ENCODE measurements at places on chromosomes 5 and 9.

- DNase-seq = no peak
Observed at GRCh38 chr9:135480940-135481310, 1.3 kb downstream of the PPP1R26 start.

DNA sequence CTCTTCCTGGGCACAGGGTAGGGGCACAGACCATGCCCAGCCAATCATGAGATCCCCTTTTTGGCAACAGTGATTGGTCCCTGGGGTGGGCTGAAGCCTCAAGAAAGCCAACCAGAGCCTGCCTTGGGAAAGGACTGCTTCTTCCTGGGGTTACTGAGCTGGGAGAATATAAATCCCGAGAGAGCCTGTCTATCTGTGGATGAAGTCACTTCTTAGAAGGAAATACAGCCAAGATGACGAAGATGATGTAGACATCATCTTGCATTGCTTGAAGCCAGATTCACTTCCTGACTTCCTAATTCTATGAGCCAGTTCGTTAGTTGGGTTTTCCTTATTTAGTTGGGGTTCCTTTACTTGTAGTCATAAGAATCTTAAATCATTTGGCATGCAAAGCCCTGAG lies 50.1 kb upstream of the PWWP2A start:
- DNase-seq = no peak

DNA sequence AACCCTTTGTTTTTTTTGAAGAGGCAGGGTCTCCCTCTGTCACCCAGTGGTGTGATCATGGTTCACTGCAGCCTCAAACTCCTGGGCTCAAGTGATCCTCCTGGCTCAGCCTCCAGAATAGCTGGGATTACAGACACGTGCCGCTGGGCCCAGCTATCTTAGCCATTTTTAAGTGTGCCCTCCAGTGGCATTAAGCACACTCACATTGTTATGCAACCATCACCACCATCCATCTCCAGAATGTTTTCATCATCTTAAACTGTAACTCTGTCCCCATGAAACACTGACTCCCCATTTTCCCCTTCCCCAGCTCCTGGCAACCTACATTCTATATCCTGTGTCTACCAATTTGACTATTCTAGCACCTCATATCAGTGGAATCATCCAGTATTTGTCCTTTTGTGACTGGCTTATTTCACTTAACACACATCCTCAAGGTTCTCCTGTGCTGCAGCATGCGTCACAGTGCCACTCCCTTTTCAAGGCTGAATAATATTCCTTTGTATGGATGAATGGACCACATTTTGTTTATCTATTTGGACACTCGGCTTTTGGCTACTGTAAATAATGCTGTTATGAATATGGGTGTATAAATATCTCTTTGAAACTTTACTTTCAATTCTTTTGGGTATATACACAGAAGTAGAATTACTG lies 12.5 kb upstream of the RAPGEF1 start:
- DNase-seq = no peak

DNA sequence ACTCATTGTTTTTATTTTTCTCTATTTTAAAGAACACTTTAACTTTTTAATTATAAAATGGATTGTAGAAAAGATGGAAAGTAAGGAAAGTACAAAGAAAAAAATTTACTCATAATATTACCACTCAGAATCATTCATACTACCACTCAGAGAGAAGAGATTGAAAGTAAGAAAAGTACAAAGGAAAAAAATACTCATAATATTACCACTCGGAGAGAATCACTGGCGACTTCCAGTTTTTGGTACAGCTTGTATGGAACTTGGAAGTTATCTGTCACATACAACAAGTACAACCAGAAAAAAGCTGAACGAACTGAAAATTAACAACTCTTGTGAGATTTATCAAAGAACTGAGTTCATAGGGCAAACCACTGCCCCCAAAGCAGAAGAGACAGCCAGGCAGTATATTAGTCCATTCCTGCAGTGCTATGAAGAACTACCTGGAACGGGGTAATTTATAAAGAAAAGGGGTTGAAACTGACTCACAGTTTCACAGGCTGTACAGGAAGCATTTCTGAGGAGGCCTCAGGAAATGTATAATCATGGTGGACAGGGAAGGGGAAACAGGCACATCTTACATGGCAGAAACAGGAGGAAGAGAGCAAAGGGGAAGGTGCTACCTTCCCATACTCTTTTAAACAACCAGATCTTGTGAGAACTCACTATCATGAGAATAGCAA lies 183.9 kb downstream of the SMARCA2 start:
- no peak for DNase-seq

DNA sequence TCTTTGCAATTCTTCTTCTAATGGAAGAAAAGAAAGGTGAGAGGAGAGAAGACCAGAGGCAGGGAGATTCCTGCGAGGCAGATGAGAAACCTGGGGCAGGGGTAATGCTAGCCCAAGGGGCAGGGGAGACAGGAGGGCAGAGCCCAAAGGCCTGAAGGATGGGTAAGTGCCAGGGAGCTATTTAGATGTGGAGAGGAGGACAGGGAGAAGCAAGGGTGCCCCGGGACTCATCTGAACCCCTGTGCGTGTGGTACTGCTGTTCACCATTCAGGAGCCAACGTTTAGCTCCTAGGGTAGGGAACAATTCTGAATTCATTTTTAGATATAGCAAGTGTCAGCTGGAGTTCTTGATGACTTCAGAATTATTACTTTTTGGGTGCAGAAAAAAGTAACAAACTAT lies 122.7 kb upstream of the ALDH1B1 start:
- DNase-seq = no peak

DNA sequence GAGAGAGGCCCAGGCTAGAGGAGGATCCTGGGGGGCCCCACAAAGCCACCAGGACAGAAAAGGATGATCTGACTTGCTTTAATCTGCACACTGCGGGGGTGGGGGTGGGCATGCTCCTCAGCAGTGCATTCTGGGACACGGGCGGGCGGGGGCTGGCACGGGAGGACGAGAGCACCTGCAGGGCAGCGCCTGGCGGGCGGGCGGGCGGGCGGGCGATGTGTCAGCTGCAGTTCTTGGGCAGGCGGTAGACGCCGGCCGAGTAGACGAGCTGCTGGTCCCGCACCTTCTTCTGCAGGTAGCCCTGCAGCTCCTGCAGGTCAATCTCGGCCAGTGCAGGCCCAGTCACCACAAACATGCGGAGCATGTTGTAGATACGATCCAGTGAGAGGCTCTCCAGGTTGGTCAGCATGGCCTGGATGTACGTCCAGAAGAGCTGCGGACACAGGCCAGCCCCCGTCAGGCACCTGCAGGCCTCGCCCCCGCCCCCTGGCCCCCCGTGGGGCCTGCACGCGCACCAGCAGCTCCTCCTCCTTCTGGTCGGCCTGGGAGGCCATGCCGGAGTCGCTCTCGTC lies 3.0 kb upstream of the TMEM210 start:
- DNase-seq = no peak

- DNase-seq = no peak
Observed at GRCh38 chr5:97388794-97389193, 205.7 kb upstream of the RIOK2 start.

DNA sequence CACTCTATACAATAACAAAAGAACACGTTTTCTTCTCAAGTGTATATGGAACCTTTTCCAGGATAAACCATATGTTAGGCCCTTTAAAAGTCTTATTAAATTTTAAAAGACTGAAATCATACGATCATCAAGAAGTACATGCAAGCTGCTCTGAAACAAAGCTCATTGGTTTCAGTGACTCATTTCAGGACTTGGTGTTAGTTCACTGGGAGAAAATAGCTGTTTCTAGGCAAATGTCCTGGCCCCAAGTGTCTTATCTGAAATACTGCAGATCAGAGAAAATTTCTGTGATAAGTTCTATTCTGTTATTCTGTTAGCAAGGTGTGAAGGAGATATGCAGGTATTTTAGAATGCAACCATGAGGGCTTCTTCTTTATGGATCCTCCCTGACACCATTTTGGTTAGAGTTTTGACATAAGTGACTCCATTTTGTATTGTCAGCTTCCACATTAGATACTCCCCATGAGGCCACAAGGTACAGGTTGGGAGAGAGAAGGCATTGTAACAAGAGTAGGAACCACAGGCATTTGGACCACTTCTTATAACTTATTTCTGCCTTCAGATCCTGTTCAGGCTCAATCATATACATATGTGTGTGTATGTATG lies 7.5 kb upstream of the CCDC180 start:
- no peak for DNase-seq

DNA sequence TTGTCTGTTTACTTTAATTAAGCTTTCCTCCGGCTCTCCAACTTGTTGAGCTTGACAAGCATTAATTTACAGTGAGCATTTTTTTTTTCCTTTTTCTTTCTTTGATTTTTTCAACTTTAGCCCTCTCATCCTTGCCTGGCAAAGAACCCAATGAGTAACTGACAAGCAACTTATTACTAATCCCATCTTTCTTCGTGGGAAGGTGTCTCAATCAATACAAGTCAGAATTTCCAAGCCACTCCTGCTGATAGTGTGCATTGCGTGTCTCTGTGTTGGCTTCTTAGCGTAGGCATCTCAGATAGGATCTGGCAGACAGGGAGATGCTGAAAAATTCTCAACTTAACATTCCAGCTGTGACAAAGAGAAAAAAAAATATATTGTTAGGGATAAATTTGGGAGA lies 527.7 kb upstream of the WWC1 start:
- no peak for DNase-seq

DNA sequence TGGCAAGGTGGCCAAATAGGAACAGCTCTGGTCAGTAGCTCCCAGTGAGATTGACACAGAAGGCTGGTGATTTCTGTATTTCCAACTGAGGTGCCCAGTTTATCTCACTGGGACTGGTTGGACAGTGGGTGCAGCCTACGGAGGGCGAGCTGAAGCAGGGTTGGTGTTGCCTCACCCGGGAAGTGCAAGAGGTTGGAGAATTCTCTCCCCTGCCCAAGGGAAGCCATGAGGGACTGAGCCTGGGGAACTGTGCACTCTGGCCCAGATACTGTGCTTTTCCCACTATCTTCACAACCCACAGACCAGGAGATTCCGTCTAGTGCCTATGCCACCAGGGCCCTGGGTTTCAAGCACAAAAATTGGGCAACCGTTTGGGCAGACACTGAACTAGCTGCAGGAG lies 61.0 kb downstream of the TNFSF8 start:
- no peak for DNase-seq

DNA sequence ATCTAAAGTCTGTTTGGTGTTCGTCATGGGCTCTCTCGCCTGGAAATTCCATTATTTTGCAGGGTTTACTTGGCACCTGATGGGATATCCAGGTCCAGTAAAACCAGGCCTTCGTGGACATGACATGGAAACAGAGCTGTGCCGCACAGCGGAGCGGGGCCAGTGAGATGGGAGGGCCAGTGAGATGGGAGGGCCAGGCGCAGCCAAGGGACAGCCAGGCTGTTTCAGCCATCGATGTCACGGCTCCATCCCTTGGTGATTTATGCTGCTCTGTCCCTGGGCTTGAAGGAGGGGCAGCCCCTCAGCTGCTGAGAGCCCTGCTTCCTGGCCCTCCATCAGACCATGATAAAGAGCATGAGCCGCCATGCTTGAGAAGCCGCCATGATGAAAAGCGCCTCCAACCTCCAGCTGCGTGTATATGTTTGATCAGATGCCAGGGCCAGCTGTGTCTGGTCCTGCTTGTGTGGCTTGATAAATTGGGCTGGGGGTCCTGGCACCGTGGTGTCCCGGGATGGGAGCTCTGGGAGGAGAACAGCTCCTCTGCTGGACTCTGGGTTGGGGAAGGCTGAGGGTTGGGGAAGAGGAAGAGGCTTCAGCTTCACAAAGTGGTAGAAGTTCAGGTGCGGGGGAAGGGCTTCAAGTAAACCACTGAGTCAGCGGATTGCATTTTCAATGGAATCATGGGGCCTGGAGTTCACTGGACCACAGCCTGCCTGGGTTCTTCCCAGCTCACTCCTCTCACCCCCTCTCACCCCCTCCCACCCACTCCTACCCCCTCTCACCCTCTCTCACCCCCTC lies 6.1 kb upstream of the COL5A1 start:
- no peak for DNase-seq

DNA sequence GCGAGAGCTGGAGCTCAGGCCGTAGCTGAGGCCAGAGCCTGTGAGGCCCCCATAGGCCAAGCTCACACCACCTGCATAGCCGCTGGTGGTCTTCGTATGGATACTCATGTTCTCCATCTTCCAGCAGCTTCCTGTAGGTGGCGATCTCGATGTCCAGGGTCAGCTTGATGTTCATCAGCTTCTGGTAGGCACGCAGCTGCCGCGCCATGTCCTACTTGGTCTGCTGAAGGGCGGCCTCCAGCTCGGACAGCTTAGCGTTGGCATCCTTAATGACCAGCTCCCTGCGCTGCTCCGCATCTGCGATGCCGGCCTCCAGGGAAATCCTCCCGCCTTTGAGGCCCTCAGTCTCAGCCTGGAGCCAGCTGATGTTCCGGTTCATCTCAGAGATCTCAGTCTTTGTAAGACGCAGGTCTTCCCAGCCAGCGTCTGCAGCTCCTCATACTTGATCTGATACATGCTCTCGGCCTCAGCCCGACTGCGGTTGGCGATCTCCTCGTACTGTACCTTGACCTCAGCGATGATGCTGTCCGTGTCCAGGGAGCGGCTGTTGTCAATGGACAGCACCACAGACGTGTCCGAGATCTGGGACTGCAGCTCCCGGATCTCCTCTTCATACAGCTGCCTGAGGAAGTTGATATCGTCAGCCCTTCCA lies 172.1 kb downstream of the PPP2R2B start:
- no peak for DNase-seq

Measured in NCI-H2107 (cell line).